ENCODE measurements at places on chromosomes 7 and 10.

GRCh38 chr7:124689523-124689922 is 76.1 kb downstream of the GPR37 start:
- no peak for DNase-seq

- no peak for DNase-seq
Measured at GRCh38 chr10:93065675-93066543, 5.3 kb downstream of the CYP26C1 start.

DNA sequence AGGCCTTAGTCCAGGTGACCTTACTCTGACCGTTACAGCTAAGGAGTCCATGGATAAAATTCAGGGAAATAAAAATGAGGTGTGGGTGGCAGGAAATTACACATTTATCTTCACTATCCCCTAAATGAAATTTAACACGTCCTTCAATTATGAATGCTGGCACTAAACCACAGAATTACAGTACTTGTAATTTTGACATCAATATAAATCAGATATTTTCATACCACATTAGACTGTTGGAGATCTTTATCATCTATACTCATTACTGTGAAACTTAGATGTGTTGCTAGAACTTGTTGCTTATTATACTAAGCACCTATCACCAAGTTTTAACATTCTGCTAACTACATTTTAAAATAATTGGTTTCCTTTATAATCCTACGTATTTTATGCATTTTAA is 51.1 kb downstream of the IGF2BP3 start:
- DNase-seq: no peak

DNA sequence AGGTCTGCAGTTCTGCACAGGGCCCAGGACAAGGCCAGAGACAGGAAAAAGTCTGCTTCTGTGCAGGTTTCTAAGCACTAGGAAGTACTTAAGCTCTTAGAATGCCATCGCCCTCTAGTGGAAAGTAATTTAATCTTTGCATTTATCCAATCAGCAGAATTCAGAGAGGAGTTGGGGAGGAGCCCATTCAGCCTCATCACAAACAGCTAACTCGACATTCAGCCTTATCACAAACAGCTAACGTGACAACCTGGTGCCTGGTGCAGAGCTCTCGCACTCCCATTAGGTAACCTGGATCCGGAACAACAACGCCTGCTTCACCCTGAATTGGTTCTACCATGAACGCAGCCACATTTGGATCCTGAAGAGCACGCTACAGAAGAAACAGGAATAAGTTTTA is 15.2 kb downstream of the OAT start:
- peak; percentile 80 for DNase-seq

- no peak for DNase-seq
Measured at GRCh38 chr10:30430544-30431298, 3.3 kb upstream of the MAP3K8 start.

GRCh38 chr10:60155099-60155877 is 234.4 kb downstream of the ANK3 start:
- DNase-seq: no peak

DNA sequence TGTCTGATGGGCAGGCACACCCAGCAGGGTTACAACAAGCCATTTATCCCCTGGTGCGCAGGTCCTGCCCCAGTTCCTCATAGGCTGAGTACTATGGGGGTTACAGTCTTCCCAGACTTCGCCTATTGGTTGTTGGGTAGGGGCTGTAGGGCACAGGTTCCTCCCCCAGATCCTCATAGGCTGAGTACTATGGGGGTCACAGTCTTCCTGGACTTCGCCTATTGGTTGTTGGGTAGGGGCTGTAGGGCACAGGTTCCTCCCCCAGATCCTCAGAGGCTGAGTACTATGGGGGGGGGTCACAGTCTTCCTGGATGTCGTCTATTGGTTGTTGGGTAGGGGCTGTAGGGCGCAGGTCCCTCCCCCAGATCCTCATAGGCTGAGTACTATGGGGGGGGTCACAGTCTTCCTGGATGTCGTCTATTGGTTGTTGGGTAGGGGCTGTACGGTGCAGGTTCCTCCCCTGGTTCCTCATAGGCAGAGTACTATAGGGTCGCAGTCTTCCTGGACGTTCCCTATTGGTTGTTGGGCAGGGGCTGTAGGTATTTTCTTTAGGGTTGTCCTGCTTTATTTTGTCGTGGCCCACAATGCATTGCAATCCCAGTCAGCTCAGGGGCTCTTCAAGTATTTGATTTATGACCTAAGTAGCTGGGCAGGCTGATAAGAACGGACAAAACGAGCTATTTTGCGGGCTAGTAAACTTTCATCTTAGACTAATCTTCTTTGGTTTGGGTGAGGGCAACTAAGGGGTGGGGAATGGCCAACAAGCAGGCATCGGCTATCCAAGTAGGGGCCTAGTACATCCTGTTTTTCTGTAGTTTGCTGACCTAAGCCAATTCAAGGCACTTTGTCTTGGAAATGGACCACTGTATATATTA is 3.4 kb downstream of the LRRC27 start:
- peak; percentile 24 for DNase-seq

DNA sequence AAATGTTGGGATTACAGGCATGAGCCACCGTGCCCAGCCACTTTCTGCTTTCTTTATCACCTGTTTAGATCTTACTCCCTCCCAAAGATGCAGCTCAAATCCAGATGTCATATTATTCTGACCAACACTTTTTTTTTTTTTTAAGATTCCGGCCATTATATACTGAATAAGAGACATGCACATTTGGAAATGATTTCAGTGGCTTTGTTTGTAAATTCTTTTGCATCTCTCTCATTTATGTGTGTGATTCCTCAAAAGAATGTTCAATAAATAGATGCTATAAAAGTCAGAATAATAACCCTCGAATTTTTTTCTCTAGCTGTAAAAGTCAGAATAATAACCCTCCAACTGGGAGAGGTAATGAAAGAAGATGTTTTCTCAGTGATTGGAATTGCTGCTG is 25.4 kb downstream of the HECW1 start:
- DNase-seq: no peak

DNA sequence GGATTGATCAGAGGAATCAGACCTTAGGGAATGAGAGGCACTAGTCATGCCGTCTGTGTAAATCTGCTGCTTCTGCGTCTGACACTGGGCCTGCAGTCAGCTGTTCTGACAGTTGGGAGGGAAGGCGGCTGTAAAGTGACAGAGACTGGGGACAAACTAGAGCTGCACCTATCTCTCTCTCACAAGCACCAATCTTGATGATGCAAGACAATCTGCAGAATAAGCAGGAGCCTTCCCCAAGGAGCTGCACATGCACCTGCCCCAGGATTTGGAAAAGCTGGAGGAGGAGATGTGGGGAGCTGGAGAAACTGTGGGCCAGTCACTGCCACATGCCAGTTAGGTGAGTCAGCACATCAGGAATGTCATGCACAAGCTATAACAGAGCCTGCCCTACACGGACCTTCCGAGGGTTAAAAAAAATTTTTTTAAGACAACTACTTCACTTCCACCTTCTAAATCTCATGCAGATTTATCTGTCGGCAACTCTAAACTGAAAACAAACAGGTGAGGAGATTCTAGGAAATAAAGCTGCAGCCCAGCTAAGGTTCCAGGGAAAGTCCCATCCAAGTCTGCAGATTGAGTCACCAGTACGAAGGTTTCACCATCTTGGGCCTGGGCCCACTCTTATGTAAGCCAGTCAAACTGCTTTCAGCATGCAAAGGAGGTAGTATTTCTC is 39.2 kb downstream of the ENO4 start:
- DNase-seq: no peak

- no peak for DNase-seq
Measured at GRCh38 chr7:18708204-18708603, 212.7 kb downstream of the HDAC9 start.
